ENCODE measurements at places on chromosomes 3 and 15. TPM values are rescaled to one million over a fixed set of nuclear protein-coding genes. Genes with fewer than 3 reads are reported as not detected.
A peak's percentile ranks its signal among the peaks of the same experiment; 100 is the strongest.

KCNH8 gene
- total RNA-seq = 0.98 TPM

GRCh38 chr3:20121088-20121487 lies 64.9 kb downstream of the SGO1 start:
- no peak overlapping the region for H3K27ac ChIP-seq
- H3K27me3 ChIP-seq = no peaks in the 10 kb centered on the region
- H3K4me1 ChIP-seq = no peaks in the 10 kb centered on the region
- H3K36me3 ChIP-seq = peaks cover 73% of the 10 kb centered on the region
- H3K4me3 ChIP-seq = no peak overlapping the region

GRCh38 chr3:171286580-171287249 lies 173.5 kb downstream of the TNIK start:
- H3K36me3 ChIP-seq = no peaks in the 10 kb centered on the region
- H3K4me1 ChIP-seq = no peaks in the 10 kb centered on the region
- H3K27ac ChIP-seq = no peak overlapping the region
- no peaks in the 10 kb centered on the region for H3K27me3 ChIP-seq

- H3K27me3 ChIP-seq = no peaks in the 10 kb centered on the region
- H3K4me3 ChIP-seq = no peak overlapping the region
- H3K36me3 ChIP-seq = no peaks in the 10 kb centered on the region
- DNase-seq = no peak
- no peak overlapping the region for H3K27ac ChIP-seq
- peaks cover 66% of the 10 kb centered on the region for H3K4me1 ChIP-seq
These were observed 4.9 kb upstream of the ALAS1 start for GRCh38 chr3:52193065-52193464.

GRCh38 chr3:188631291-188632010 lies 477.5 kb downstream of the LPP start:
- DNase-seq = no peak
- H3K4me1 ChIP-seq = no peaks in the 10 kb centered on the region
- H3K4me3 ChIP-seq = no peak overlapping the region
- no peaks in the 10 kb centered on the region for H3K27me3 ChIP-seq
- H3K27ac ChIP-seq = no peak overlapping the region

GABRR3 gene
- not detected for total RNA-seq

- H3K4me3 ChIP-seq = no peak overlapping the region
- H3K27me3 ChIP-seq = no peaks in the 10 kb centered on the region
- no peaks in the 10 kb centered on the region for H3K4me1 ChIP-seq
- H3K27ac ChIP-seq = no peak overlapping the region
- no peak for DNase-seq
- no peaks in the 10 kb centered on the region for H3K36me3 ChIP-seq
These were observed 67.2 kb downstream of the UMPS start for GRCh38 chr3:124797426-124797945.

GRCh38 chr15:82751308-82751707 lies 41.6 kb upstream of the AP3B2 start:
- H3K27ac ChIP-seq = no peak overlapping the region
- peaks cover 11% of the 10 kb centered on the region for H3K4me1 ChIP-seq
- H3K27me3 ChIP-seq = no peaks in the 10 kb centered on the region
- no peak for DNase-seq
- no peaks in the 10 kb centered on the region for H3K36me3 ChIP-seq

- no peaks in the 10 kb centered on the region for H3K27me3 ChIP-seq
- H3K36me3 ChIP-seq = no peaks in the 10 kb centered on the region
- no peak overlapping the region for H3K4me3 ChIP-seq
- DNase-seq = no peak
- no peak overlapping the region for H3K27ac ChIP-seq
These were observed 86.3 kb downstream of the PPCDC start for GRCh38 chr15:75109736-75110130.

BBS4 gene
- 63.3 TPM for total RNA-seq

- H3K4me1 ChIP-seq = no peaks in the 10 kb centered on the region
- no peak for DNase-seq
- H3K27me3 ChIP-seq = no peaks in the 10 kb centered on the region
- peak overlapping the region; percentile 89 for H3K27ac ChIP-seq
- no peaks in the 10 kb centered on the region for H3K36me3 ChIP-seq
- peak overlapping the region; percentile 66 for H3K4me3 ChIP-seq
These were observed 593 bp downstream of the FAM219B start for GRCh38 chr15:74906067-74906449.

ARGFX gene
- total RNA-seq = not detected

DNA sequence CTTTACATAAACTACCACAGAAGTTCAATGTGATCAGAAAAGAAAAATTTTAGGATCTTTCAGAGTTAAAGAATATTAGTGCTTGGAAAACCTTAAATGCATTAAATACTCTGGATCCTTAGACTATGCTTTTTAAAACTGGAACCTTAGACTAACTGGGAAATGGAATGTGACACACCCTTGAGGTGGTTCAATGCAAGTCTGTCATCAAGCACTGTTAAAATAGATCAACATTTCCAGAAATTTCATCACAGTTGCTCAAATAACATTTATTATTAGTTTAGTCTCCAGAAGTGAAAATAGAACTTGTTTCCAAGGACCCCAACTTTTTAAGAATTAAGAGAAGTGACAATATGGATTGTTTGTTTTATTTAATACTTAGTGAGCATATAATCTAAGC lies 71.8 kb downstream of the GAP43 start:
- DNase-seq = no peak
- no peak overlapping the region for H3K4me3 ChIP-seq
- H3K4me1 ChIP-seq = peaks cover 3% of the 10 kb centered on the region
- H3K27me3 ChIP-seq = no peaks in the 10 kb centered on the region
- no peak overlapping the region for H3K27ac ChIP-seq

DNA sequence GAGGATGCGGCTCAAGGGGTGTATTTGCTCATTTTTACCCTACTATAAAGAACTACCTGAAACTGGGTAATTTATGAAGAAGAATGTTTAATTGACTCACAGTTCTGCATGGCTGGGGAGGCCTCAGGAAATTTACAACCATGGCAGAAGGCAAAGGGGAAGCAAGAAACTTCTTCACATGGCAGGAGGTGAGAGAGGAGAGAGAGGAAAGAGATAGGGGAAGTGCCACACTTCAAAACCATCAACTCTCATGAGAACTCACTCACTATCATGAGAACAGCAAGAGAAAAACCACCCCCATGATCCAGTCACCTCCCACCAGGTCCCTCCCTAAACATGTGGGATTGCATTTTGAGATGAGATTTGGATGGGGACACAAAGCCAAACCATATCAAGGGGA lies 192.7 kb downstream of the DIPK2A start:
- no peak for DNase-seq
- H3K27ac ChIP-seq = no peak overlapping the region
- no peaks in the 10 kb centered on the region for H3K4me1 ChIP-seq
- no peaks in the 10 kb centered on the region for H3K36me3 ChIP-seq
- no peak overlapping the region for H3K4me3 ChIP-seq

DNA sequence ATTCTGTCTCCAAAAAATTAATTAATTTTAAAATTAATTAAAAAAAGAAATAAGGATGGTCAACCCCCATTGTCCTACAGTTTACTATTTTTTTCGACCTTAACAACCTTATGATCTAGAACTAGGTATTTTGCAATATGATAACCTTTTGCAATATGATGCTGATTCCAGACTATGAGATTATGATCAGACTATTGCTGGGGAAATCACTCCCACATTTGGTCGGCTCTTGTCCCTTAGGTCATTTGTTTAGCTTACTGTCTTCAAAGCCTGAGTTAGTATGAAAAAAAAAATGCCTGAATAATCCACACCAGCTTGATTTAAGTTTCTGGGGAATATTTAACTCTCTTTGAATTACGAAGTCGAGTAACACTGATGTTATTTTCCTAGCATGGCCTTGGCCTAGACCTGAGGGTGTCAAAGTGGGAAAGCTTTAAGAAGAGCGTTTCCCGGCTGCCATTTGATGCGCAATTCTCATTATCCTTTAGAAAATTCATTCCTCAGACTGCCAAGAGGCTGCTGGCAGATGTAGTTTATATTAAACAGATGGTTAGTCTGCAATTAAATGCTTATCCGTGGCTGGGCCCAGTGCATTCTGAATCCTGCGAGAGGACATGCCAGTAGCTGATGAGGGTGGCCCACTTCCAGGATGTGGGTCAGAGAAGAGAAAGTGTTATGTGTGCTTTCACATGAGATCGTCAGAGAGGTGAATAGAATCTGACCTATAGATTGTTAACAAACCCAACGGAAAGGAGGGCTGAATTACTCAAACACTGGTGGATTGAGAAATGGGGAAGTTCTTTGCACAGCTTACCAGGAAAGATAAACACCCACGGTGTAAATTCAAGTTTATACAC lies 496.0 kb upstream of the THBS1 start:
- H3K27me3 ChIP-seq = no peaks in the 10 kb centered on the region
- H3K4me3 ChIP-seq = no peak overlapping the region
- H3K4me1 ChIP-seq = no peaks in the 10 kb centered on the region
- no peak for DNase-seq
- no peaks in the 10 kb centered on the region for H3K36me3 ChIP-seq
- no peak overlapping the region for H3K27ac ChIP-seq

Data from tibial nerve (tissue), 4 donors.